Fibroblast of skin of abdomen (primary cell): ENCODE measurements at places on chromosomes 11 and 22.

- no peak for DNase-seq
These were observed 75.3 kb downstream of the MED15 start for GRCh38 chr22:20582520-20583361.

DNA sequence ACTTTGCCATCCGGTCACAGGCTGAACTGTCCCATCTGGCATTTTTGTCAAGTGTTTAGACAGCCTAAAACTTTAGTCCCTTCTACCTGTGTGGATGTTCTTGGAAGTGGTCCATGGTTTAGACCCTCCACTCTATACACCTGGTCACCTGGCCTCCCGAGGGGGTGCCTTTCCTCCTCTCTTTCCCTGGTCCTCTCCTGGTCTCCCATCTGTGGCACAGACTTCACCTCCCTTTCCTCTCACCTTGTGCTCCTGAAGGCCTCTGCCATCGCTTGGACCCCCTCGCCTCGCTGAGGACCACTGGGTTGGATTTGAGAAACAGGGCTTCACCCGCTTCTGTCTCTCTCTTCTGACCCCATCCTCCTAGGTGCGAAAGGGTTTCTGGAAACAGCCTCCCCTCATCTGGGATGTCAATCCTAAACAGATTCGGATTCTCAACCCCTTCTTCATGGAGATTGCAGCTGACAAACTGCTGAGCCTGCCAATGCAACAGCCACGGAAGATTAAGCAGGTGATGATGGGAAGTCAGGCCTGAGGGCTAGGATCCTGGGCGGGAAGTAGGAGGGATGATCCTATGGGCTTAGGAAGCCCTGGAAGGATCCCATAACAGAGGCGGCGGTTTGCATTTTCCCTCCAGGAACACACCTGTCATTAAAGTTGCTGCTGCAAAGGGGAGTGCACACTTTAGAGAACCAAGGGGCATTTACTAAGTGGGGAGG lies 53.6 kb downstream of the ST3GAL4 start:
- DNase-seq = no peak

DNA sequence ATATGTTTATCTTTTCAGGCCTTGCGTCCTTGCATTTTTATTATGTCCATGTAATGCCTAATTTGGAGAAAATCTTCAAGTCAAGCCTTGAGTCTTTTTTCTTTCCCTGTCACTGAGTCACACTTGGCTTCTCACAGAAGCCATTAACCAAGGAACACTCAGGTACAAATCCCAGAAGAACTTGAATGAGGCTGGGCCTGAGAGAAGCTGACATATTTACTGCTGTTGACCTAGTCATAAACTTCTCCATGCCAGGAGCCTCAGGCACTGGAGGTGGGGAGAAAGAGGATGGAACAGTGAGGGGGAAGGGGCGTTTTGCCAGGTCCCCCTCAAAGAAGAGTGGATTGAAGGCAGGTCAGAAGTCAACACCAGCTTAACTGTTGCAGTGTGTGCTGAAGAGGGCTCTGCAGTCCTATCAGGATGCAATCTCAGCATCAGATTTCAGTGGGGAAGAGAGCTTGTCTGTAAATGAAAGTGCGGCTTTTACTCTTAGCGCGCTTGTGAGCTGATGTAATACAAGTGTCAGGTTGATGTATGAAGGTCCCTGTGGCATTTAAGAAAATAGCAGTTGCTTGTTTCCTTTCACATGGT lies 526.0 kb downstream of the ETS1 start:
- DNase-seq = peak; percentile 85

- peak; percentile 52 for DNase-seq
These were observed 1.9 kb downstream of the RBFOX2 start for GRCh38 chr22:36026741-36027140.

DNA sequence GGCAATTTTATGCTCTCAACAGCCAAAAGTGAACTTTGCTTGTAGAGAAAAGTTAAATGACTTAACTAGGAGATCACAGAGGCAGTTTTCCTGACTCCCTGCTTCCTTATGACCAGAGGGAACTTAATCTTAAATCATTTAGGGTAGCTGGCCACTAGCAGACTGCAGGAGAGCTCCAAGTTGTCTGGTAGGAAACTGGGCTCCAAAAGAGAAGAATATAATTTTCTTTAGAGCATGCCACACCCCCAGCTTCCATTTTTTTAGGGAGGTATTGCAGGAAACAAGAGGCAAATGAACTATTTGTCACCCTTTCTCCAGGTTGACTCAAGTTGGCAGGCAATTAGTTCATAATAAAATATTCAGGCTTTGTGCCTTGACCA lies 2.6 kb downstream of the METTL15 start:
- DNase-seq = no peak

- no peak for DNase-seq
These were observed 9.8 kb upstream of the DNAJB13 start for GRCh38 chr11:73940801-73941570.

DNA sequence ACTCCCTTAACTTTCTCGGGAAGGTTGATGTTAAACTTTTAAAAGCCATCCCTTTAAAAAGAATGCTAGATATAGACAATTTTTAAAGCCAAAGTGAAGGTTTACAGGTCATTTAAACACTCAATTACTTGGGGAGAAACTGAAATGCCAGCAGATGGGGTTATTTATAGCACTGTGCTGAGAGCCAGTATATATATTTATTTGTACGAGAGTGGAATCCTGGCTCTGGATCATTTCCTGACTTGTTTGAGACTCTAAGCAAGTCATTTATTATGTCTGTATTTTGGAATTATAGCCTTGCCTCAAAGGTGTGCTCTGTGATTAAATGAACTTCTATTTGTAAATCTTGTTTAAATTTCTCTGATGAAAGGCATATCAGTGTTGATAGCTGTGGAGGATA lies 6.8 kb upstream of the ZBED5 start:
- no peak for DNase-seq

DNA sequence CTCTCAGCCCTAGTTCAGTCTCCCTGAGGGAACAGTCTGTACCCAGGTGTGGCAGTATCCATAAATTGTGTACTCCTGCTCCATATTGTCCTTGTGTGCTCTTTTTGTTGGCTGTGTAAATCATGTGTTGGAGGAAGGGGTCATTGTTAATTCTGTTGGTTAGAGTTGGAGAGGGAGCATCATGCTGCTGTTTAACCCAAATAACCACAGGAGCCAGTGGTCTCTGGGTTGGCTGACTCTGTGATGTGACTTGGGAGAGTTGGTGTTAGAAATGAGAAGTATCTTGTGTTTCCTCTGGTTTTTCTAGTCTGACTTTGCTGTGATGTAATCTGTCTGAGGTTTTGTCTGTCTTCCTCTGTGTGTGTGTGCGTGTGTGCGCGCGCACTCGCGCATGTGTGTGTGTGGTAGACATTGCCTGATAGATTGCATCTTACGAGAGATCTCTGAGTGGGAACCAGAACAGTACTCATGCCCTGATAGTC lies 30.5 kb downstream of the CTNND1 start:
- DNase-seq = peak; percentile 46

DNA sequence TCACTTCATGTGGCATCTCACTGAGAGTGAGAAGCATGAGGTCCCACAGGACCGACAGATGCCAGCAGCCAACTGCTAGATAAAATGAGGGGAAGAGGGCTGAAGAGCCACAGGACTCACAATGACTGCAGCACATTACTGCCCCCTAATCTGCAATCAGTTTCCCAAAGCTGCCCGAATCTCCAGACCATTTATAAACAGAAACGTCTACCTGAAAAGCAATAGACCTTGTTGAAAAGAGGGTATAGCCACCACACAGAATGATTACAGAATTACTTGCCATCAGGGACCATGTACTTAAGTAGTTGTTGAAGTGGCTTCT lies 12.4 kb upstream of the TEF start:
- no peak for DNase-seq

- peak; percentile 76 for DNase-seq
These were observed 259.2 kb upstream of the SORL1-AS1 start for GRCh38 chr11:121711939-121712338.

- DNase-seq = no peak
These were observed 7.2 kb downstream of the LTO1 start for GRCh38 chr11:69667619-69668604.

DNA sequence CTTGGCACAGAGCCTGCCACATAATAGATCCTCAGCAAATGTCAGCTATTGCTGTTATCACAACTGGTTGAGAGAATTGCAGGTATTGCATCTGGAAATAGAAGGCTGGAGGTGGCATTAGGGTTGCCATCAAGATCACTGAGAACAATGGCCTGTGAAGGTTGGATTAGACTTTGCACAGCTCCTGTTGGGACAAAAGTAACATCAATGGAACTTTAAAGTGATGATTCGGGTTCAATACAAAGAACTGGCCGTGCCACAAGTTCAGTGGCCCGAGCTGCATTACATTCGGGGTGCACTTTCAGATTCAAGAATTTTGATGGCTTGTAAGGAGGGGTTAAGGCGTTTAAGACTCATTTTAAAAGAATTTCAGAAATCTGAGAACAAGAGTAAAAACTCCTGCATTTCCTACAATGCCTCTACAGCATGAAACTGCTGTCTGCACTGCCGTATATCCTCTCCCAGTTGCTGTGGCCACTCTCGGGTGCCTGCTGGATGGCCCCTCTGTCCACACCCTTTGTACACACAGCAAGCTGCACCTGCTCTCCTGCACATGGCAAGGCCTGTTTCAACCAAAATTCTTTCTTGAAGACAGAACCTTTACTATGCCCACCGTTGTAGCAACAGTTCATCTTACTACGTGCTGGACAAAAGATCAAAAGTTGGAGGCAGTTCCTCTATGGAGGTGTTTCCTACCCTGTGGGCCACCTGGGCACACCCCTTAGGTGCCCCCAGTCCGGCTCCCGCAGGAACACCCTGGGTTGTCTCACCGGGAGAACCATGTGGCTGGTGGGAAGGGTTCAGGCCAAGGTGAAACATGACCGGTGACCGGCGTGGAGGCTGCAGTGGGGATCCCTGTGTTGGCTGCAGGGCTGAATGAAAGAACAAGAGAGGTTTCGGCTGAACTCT lies 17.5 kb upstream of the SHANK2 start:
- DNase-seq = no peak

- DNase-seq = peak; percentile 74
These were observed 32.0 kb upstream of the COMT start for GRCh38 chr22:19909350-19910179.

DNA sequence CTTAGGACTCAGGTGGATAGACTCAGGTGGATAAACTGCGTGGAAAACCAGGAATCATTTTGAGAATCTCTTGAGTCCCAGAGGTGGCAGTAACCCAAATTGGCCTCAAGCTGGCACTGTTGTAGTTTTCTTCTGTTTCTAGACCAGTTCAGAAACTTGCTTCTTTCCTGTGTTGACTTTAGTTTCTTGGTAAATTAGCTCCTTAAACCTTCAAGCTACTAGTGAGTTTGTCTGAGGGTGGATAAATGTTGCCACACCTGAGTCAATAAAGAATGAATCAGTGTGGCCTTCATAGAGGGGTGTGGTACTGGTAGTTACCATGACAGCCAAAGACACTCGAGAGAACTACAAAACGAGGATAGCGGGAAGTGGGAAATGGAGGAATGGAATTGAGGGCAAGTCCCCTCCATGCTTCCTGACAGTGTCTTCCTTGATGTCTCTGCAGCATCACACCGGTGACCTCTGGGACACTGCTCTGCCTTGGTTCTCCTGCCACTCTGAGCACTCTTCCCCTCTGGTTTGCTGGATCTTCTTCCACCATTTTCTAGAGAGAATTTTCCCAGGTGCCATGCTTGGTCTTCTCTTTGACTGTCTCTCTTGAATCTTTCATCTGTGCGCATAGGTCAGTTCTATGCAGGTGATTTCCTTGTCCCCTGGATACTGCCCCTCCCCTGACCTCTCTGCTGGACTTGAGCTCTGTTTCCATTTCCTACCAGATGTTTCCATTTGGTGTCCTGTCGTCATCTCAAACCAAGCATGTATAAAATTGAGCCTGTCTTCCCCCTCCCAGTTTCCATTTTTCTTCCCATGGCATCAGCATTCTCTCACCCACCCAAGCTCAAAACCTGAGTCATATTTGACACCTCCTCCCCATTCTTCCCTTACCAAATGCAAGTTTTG lies 7.2 kb downstream of the POLD4 start:
- peak; percentile 47 for DNase-seq

DNA sequence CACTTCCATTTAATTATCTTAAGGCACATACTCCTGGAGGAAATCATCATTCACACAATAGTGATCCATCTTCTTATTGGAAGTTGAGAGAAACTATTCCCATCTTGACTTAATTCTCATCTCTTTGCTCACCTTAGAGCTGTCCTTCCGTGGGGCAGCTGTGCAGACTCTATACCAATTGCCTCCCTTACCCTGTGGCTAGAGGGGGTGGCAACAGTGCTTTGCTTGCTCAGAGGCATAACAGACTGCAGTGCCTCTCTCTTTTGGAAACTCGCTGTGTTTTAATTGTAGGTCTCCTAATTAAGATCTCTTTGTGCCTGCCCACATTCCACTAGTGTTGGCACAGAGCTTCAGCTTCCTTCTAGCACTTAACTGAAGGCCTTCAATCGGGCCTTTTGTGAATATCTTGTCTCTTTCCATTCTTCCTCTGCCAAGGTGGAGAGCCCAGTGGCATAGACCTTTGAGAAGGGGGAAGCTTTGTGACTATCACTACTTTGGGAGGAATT lies 5.5 kb downstream of the KMT2A start:
- no peak for DNase-seq

GRCh38 chr11:123061403-123062157 lies at the start of gene HSPA8:
Gene HSPA8, minus strand, starts transcription at chr11:123062136. Its CDS starts 812 bp downstream, at chr11:123061324.
- DNase-seq = peak; percentile 56

DNA sequence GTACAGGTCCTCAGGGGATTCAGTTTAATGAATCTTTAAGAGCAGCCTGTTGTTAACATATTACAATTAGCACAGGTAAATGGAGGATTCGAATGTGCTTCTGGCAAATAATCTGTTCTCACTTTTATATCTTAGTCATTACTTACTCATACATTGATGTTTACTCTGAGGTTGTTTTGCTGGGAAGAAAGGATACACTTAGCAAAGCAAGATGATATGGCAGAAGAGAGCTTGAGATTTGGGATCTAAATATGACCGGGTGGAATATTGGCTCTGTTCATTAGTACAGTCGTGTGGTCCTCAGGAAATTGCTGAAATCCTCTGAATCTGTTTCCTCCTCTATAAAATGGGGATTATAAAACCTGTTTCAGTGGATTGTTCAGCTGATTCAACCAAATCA lies 59.7 kb downstream of the SPON1 start:
- no peak for DNase-seq

- DNase-seq = no peak
These were observed 89.1 kb downstream of the CELSR1 start for GRCh38 chr22:46448333-46448732.

- no peak for DNase-seq
These were observed 161.0 kb upstream of the B3GAT1 start for GRCh38 chr11:134572741-134573675.

- no peak for DNase-seq
These were observed 5.1 kb upstream of the TP53AIP1 start for GRCh38 chr11:128947773-128948172.

DNA sequence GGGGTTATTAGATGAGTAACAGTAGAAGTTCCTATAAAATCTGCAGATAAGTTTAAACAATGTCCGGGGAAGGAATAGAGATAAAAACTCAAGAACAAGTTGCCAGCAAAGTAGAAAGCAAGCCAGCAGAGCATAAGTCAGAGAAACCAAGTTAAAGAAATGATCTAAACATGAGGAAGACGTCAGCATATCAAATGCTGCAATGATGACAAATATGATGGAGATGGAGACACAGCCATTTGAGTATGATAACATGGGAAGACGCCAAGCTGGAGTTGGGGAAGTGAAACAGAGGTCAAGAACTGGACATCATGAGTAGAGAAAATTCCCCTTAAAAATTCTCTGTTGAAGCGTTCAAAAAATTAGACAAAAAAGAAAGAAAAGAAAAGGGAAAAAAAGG lies 571.5 kb downstream of the CNTN5 start:
- DNase-seq = no peak
